ENCODE measurements at places on chromosomes 5 and 9. TPM values are rescaled to one million over a fixed set of nuclear protein-coding genes. Genes with fewer than 3 reads are reported as not detected.

KIF4B gene
- total RNA-seq = not detected

CMYA5 gene
- 2.7 TPM for total RNA-seq

GRCh38 chr5:176788091-176788490 is 22.3 kb upstream of the UNC5A start:
- DNase-seq = no peak
- no peaks in the 10 kb centered on the region for H3K36me3 ChIP-seq
- peaks cover 8% of the 10 kb centered on the region for H3K27me3 ChIP-seq

- DNase-seq = no peak
- H3K27me3 ChIP-seq = no peaks in the 10 kb centered on the region
- H3K36me3 ChIP-seq = peaks cover 28% of the 10 kb centered on the region
- peaks cover 40% of the 10 kb centered on the region for H3K4me1 ChIP-seq
Observed at GRCh38 chr9:133113949-133114885, 6.8 kb downstream of the RALGDS start.

DNA sequence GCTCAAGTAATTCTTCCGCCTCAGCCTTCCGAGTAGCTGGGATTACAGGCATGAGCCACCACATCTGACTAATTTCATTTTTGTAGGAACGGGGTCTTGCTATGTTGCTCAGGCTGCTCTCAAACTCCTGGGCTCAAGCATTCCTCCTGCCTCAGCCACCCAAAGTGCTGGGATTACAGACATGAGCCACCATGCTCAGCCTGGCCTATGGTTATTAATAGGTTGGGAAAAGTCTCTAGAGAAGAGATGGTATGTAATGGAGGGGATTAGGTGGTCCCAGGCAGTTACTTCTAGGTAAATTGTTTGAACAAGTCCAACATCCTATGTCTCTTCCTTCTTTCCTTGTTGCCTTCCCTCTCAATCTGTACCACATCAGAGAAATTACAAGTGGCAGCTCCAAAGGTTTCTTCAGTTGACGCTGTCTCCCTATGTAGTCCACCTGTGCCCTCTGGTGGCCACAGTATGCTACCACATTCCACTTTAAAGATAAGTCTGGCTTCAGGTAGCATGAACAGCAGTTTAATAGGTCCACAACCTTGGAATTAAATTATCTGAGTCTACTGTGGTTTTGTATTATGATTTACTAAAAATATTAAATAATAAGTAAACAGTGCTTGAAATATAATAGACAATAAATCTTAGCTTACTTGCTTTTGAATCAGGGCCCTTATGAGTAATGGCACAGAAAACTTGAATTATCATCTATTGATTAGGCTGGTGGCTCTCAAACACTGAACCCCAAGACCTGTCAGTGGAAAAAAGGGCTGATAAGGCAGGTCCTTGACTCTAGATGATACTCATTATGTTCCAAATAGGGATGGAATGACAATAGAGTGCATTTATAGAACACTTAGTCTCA is 9.7 kb downstream of the TIGD6 start:
- no peaks in the 10 kb centered on the region for H3K27me3 ChIP-seq
- H3K36me3 ChIP-seq = no peaks in the 10 kb centered on the region
- no peak overlapping the region for H3K27ac ChIP-seq
- no peaks in the 10 kb centered on the region for H3K4me1 ChIP-seq
- H3K4me3 ChIP-seq = no peak overlapping the region

- no peaks in the 10 kb centered on the region for H3K4me1 ChIP-seq
- H3K27me3 ChIP-seq = no peaks in the 10 kb centered on the region
- H3K36me3 ChIP-seq = no peaks in the 10 kb centered on the region
- H3K4me3 ChIP-seq = no peak overlapping the region
- no peak for DNase-seq
Observed at GRCh38 chr9:12091865-12092527, 601.2 kb upstream of the TYRP1 start.

- no peak overlapping the region for H3K4me3 ChIP-seq
- H3K27ac ChIP-seq = no peak overlapping the region
- H3K27me3 ChIP-seq = peaks cover 19% of the 10 kb centered on the region
- no peak for DNase-seq
- no peaks in the 10 kb centered on the region for H3K36me3 ChIP-seq
- no peaks in the 10 kb centered on the region for H3K4me1 ChIP-seq
Observed at GRCh38 chr9:38227656-38228055, 158.6 kb upstream of the SHB start.

All from left lung (tissue), 14 donors.